Activated CD8-positive, alpha-beta memory T cell treated with anti-CD3 and anti-CD28 coated beads, Interleukin-2, amount 10 ng/mL, durations not matched to agents 7 days and 5 days (primary cell): ENCODE measurements at places on chromosomes 2 and 18. TPM values are rescaled to one million over a fixed set of nuclear protein-coding genes. Genes with fewer than 3 reads are reported as not detected.
A peak's percentile ranks its signal among the peaks of the same experiment; 100 is the strongest.

- no peak for DNase-seq
Measured at GRCh38 chr2:168685600-168686451, 116.6 kb upstream of the NOSTRIN start.

- DNase-seq = peak; percentile 53
Measured at GRCh38 chr2:241924069-241924908, 54.8 kb downstream of the RTP5 start.

- DNase-seq = peak; percentile 73
Measured at GRCh38 chr18:51196811-51197660, 445 bp downstream of the MEX3C start.

The CFAP221 gene
- not detected for total RNA-seq

DNA sequence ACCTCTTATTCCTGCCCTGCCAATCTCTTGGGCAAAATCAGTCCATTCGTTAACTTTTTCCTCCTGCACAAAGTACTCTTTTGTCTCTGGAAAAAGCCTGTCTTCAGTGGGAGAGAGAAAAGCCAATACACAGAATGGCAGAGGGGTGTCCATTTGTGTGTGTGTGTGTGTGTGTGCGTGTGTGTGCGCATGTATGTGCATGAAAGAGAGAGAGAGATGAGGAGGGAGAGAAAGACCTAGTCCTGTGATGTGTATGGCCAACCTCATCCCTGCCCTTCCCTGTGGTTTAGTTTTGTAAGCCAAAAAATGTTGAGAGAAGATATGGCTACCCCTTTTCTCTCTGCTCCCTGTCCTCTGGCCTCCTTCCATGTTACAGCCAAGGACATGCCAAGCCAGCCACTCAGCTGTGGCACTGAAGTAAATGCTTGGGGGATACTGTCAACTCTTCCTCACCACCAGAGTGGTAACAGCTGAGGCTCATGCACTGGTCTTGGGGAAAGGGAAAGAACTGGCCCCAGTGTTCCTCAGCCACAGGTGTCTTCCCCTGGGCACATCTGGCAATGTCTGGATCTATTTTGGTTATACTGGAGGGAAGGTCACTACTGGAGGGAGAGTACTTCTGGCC is 10.6 kb downstream of the SLC4A5 start:
- DNase-seq = no peak

- DNase-seq = no peak
Measured at GRCh38 chr18:37986665-37987064, 421.1 kb upstream of the CELF4 start.

- DNase-seq = no peak
Measured at GRCh38 chr2:189548666-189549448, 31.7 kb downstream of the SLC40A1 start.

DNA sequence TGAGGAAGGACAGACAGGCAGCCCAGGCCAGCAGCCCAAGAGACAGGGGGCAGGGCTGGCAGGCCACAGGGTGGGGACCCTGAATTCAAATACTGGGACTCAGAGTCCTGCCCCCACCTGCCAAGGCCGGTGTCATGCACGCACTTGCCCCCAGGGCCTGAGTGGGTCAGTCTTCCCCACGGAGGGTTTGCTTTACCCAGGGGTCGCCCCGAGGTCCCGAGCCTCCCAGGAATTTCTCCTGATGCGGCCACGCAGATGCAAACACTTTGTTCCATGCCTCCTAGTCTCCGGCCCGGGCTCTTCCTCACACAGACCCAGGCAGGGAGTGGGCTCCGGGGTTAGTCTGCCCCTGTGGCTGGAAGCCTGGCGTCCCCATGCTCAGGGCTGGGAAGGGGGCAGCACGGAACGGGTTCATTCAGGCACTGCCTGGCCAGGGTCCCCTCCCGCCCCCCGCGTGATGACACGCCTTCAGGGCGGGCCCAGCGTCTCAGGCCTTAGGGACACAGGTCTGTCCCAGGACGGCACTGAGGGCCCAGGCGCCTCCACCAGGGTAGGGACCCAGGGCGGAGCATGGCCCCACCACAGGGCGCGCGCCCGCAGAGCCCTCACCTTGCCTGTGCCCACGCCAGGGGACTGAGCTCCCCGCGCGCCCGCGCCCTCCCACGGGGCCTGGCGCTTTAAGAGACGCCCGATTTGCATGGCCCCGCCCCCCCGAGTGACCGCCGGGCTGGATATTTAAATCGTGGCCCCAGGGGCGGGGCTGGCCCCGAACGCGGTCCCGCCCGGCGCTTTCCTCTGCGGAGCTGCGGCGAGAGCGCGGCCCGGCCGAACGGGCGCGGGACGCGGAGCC is at the start of gene SNED1:
SNED1 (plus strand) TSS at position 763 of the 850 bp plus-strand sequence. CDS start 220 bp downstream, outside the sequence.
- DNase-seq = peak; percentile 57

DNA sequence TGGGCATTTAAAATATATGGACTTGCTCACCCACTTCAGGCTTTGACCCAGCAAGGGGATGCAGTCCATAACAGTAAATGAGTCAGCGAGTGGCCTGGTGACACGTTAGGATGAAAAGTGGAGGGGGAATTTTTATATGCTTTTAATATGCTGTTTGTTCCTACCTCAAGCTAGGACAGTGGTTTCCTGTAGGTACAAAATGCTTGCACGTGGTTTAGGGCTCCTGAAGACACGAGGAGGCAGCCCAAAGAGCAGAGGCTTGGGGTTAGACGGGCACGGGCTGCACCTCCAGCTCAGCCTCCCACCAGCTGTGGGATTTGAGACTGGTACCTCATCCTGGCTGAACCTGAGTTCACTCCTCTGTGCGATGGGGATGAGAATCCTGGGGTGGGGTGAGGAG is 306.2 kb upstream of the CXCR4 start:
- no peak for DNase-seq

DNA sequence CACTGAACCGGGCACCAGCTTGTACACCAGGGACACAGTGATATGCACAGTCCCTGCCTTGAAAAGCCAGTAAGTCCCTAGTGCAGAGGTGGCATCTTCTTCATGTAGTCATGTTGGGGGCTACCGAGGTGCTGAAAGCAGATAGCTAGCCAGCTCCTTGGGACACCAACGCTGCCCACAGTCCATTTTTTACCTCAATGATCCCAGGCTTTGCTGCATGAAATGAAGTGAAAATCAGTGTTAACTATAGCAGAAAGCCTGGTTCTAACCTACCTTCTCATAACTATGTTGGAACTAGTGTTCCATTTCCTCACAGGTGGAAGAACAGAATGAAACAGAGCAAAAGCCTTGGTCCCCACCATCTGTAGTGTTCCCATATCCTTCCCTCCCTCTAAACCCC is 66.6 kb upstream of the EML6 start:
- no peak for DNase-seq

- no peak for DNase-seq
Measured at GRCh38 chr18:36420826-36421225, 123.3 kb downstream of the FHOD3 start.

- DNase-seq = no peak
Measured at GRCh38 chr18:63189817-63190216, 129.8 kb downstream of the BCL2 start.

GRCh38 chr2:157897106-157897971 is 21.2 kb upstream of the ACVR1 start:
- DNase-seq = peak; percentile 69

DNA sequence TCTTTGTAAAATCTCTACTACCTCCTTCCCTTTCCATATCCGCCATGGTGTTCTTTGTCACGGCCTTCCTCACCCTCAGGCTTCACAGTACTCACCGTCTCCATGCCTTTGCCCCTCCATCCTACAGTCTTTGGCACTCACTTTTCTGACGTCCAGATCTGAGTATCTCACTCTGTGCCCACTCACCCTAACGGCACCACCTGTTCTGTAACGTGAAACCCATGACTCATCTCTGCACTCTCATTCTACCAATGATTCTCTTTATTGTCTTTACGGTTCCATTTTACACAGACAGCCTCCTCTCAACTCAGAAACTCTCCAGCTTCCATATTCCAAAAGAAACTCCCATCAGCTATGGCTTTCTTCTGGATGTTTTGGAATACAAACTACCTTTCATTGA is 56.7 kb downstream of the NETO1 start:
- DNase-seq = no peak

The SERPINB13 gene
- not detected for total RNA-seq

DNA sequence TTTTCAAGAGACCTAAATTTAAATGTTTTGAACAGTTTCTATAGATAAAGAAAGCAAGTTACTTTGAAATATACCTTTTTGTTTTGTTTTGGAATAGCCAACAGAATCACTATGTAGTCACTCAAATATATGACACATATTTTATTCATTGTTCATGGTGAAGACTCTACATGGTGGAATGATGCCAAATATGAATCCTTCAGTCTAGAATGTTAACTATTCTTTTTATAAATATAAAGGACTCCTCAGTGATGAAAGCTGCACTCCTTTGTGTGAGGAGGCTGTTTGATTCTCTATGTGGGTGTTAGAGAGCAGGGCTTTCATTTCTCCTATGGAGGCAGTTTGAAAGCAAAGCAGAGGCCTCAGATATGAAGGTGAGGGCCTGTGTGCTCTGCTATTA is 396.4 kb upstream of the LRRTM1 start:
- DNase-seq = no peak

The PFN4 gene
- not detected for total RNA-seq

DNA sequence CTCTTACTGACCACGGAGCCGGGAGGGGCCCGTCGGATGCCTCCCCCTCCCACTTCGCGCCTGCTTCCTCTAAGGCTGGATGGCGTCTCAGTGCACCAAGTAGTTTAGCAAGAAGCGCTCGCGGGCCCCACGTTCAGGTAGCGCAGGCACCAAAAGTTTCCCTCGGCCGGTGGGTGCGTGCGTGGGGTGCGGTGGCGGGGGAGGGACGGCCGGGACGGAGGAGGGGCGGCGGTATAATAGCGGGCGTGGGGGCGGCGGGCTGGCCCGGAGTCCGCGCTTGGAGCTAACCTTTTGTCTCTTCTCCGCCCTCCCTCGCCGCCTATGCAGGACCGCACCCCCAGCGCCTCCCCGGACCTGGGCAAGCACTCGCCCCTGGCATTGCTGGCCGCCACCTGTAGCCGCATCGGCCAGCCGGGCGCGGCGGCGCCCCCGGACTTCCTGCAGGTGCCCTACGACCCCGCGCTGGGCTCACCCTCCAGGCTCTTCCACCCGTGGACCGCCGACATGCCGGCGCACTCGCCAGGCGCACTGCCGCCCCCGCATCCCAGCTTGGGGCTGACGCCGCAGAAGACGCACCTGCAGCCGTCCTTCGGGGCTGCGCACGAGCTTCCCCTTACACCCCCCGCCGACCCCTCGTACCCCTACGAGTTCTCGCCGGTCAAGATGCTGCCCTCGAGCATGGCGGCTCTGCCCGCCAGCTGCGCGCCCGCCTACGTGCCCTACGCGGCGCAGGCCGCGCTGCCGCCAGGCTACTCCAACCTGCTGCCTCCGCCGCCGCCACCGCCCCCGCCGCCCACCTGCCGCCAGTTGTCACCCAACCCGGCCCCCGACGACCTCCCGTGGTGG is 1.0 kb downstream of the SP5 start:
- no peak for DNase-seq

DNA sequence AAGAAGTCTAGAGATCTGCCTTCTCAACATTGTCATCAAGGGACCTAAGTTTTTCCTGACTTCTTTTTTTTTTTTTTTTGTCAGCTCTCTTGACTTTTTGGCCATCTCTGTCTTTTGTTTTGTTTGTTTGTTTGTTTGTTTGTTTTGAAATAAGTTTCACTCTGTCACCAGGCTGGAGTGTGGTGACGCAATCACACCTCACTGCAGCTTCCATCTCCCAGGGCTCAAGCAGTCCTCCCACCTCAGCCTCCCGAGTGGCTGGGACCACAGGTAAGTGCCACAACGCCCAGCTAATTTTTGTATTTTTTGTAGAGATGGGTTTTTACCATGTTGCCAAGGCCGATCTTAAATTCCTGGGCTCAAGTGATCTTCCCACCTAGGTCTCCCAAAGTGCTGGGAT is 5.6 kb upstream of the PUS10 start:
- no peak for DNase-seq

The KIAA2012 gene
- not detected for total RNA-seq

GRCh38 chr2:10289891-10290290 is 12.8 kb upstream of the HPCAL1 start:
- no peak for DNase-seq

GRCh38 chr2:234450431-234451124 is 46.3 kb downstream of the ARL4C start:
- DNase-seq = no peak

- no peak for DNase-seq
Measured at GRCh38 chr2:45905632-45905958, 254.1 kb downstream of the PRKCE start.

The ZNF2 gene
- total RNA-seq = 5.2 TPM

- no peak for DNase-seq
Measured at GRCh38 chr2:109526442-109526970, 87.3 kb downstream of the SEPTIN10 start.
